ENCODE measurements at places on chromosomes 3 and 15.

GRCh38 chr15:57562196-57562769 lies 29.4 kb upstream of the MYZAP start:
- no peak for DNase-seq

DNA sequence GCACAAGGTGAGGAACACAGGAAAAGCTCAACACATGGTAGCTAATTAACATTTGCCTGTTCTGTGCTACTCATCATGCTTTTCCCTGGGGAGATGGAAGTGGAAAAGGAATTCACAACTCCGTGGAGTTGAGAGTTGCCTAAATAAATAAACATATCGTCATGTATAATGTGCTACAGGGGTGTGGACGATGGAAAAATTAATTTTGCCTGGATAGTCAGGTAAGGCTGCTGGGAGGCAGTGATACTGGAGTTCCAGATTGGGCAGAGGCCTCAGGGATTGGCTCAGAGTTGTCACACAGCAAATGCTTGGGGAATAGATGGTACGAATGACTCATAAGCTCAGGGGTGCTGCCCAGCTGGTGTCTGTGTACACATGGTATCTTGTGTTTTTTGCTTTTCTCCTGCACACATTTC lies 3.1 kb upstream of the ABHD6 start:
- no peak for DNase-seq

DNA sequence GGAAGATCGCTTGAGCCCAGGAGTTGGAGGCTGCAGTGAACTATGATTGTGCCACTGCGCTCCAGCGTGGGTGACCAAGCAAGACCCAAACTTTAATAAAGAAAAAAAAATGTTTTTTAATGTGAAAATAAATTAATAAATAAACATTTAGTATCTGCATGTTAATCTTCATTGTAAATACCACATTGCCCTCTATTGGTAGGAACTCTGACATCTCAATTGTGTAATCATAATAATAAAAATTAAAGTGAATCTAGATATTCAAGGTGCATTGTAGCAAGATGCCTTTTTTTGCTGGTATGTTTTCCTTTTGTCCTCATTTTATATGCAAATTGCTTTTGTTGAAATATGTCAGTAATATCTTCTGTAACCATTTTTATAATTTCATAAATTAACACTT lies 95.0 kb upstream of the LIMD1 start:
- DNase-seq = no peak

DNA sequence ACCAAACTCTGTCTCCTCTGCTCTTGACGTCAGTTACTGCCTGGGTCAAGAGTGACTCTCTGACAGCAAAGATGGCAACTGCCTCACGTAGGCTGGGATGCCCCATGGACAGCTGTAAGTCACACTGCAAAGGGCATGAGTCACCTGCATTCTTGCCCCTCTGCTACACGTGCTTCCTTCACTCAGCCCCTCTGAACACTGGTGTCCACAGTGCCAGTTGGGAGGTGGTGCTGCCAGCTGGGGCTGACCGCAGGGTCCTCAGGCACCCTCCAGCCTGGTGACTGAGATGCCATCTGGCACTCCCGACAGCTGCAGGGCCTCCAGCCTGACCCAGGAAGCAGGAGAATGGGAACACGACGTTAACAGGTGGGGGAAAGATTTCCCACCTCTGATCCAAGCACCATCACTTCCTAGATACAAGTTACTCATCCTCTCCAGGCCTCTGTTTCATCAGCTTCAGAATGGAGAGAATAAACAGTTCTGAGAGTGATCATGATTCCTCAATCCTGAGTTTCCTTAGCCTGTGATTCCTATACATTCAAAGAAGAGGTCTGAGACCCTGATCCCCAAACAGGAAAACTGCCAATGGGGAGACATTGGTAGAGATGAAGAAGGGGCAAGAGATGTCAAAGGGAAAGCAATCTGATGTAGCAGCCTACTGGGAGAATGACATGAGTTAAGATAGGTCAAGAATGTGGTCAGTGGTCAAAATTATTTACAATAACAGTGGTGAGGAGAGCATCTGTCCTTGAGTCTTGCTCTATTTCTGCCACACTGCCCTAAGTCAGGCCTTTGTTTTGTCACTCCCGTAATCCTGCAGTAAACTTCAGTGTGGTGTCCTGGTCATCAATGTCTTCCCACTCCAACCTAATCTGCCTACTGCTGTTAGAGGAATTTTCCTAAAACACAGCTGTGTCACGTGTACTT lies 86.1 kb upstream of the BCL6 start:
- no peak for DNase-seq

DNA sequence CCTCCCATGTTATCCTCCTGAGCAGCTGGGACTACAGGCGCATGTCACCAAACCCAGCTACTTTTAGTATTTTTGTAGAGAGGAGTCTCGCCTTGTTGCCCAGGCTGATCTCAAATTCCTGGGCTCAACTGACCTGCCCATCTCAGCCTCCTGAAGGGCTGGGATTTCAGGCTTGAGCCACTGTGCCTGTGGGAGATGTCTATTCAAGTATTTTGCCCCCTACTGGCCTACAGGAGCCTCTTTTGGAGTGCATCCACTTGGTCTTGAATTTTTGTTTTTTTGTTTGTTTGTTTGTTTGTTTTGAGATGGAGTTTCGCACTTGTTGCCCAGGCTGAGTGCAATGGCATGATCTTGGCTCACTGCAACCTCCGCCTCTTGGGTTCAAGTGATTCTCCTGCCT lies 3.2 kb upstream of the DHX30 start:
- no peak for DNase-seq

- DNase-seq = no peak
Observed at GRCh38 chr15:23397779-23398178, 43.2 kb downstream of the GOLGA8S start.

GRCh38 chr3:169327546-169328356 lies 335.8 kb downstream of the MECOM start:
- no peak for DNase-seq

DNA sequence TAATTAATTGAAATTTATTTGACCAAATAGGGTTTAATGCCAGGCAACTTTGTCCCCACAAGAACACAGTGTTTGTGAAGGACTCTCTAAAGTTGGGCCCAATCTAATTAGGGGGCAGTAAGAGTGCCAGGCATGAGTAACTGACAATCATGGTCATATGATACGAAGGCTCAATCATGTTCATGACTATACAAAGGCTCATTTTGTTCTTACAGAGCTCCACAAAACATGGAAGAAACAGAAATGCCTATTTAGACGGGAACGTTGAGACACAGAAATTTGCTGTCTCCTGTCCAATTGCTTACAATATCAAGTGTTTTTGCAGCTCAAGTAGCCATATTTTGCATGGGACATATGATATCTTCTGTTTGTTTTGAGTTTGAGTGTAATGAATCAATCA lies 391.1 kb downstream of the SI start:
- no peak for DNase-seq

- no peak for DNase-seq
Observed at GRCh38 chr3:108239082-108239481, 16.9 kb upstream of the IFT57 start.

DNA sequence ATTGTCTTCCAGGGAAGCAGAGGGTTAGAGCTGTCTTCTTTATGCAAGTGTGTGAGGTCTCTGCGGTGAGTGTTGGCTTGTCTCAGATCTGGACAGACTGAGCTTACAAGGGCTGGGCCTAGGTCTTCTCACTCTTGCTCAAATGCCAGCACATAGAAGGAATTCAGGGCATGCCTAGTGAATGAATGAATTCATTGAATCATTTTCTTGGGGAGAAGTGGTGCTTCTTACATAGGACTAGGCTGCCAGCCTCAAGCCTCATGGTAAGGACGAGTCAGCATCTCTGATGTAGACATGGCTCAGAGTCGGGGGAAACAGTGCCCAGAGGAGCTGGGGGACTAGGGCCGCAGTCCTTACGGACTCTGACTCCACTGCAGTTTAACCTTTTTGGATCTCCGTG lies 17.2 kb downstream of the MKRN2 start:
- DNase-seq = no peak

- DNase-seq = no peak
Observed at GRCh38 chr3:55090291-55090690, 162.4 kb upstream of the LRTM1 start.

DNA sequence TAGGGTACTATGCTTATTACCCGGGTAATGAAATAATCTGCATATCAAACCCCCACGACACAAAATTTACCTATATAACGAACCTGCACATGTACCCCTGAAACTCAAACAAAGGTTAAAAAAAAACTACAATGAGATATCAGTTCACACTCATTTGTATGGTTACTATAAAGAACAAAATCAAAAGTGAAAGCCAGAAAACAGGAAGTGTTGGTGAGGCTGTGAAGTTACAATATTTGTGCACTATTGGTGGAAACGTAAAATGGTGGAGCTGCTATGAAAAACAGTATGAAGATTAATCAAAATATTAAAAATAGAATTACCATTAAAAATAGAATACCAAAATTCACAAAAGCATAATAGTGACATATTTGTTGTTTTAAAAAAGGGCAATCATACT lies 128.9 kb downstream of the ZIC1 start:
- no peak for DNase-seq

GRCh38 chr3:15756505-15756904 lies 41.3 kb downstream of the ANKRD28 start:
- no peak for DNase-seq
